ENCODE measurements at places on chromosomes 11 and 22.

DNA sequence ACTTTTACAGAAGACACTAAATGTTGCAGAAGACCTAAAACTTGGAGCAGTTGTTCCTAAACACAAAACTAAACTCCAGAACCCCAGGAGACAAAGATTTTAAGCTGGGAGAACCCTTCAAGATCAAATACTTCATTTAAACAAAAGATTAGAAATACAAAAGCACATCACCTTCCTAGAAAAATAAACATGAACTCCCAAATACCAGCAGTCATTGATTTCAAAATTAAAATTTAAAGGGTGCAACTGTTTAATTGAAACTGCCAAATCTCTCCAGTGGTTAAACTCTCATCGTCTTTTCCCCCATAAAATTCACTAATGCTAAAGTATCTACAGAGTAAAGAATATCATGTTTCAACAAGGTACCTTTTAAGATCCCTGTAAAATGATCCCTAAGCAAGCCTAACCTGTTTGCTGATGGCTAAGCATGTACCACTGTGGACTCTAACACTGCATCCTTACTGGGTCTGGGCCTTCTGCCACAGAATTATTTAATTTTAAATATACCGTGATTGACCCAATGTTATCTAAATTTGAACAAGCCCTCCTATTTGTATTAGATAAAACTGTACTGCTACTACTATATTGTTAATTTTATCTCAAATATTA, 53.7 kb upstream of the CCDC34 start:
- DNase-seq, result no peak

DNA sequence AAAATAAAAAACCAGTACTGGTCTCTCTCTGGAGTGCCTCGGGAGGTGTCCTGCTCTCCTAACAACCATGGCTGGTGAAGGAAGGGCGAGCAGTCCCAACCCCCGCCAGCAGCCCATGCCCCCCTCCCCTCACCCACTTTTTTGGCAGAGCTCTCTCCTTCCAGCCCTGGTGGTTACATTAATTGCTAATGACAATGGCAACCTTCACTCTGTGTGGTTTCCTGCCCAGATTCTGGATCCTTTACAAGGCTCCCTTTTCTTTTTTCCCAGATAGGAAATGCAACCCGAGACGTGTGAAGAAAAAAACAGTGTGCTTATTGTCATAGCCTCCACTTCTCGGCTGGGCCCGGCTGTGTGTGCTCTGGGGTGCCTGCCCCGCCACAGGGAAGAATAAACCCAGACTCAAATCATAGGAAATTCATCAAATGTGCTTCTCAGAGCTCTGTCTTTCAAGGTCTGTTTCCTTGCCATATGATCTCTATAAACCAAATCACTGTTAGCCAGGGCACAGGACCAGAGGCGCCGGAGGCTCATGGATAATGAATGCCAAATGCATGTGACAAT, 513.0 kb downstream of the SOX6 start:
- DNase-seq, result no peak

DNA sequence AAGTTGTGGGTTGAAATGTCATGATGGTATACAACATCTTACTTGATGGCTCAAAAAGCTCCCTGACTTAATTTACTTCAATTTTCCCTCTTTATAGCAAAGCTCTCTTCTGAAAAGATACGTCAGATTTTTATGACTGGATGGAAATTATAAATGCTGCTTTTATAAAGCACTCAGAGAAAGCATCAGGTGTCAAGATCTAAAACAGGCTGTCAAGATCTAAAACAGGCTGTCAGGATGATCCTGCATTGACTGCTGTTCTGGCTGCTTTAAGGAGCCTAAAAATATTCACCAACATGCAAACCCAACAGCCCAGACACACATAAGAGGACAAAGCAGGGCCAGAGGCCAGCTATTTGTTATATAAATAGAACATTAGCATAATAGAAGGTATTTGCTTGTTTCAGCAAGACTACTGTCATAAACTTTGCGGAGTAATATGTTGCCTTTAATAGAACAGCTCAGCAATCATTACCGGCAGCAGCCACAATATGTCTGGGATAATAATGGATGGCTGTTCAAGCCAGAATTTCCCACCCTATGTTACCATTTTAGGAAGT, 77.3 kb upstream of the ANO5 start:
- no peak for DNase-seq

DNA sequence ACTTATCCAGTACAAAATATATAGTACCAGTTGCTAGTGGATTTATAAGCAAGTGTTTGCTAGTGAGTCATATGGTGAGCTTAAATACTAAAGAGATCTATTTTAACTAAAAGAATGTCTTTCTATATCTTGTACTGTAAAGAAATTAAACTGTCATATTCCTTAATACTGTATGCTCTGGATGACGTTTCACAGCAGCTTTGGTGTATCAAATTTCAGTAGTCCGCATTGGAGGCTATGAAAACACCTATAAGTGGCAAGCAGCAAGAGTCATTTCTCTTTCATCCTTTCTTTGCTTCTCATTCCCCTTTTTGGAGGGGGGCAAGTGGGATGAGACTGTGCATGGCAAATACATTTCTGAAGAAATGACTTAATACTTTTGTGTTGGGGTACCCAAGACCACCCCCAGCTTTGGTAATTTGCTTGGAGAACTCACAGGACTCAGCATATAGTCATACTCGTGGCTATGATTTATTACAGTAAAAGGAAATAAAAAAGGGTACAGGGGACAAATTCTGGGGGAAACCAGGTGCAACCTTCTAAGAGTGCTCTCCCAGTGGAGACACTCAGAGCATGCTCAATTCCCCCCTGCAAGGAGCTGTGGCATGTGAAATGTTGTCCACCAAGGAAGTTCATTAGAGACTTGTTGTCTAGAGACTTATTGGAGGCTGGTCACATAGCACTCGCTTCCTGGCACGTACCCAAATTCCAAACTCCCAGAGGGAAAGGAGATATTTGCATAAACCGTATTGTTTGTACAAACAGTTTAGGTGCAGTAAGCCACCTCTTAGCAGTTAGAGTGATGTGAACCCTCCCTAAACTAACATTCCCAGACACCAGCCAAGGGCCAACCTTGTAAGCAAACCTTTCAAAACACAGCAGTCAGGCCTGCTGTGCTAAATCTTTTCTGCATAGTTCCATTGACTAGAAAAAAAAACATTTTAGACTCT, 210.8 kb downstream of the PGR start:
- DNase-seq, result no peak

GRCh38 chr11:59582006-59582405, 33.6 kb downstream of the OSBP start:
- no peak for DNase-seq

- no peak for DNase-seq
These were observed 24.5 kb upstream of the BLID start for GRCh38 chr11:122140500-122140899.

- DNase-seq, result no peak
These were observed 5.6 kb upstream of the TMA7B start for GRCh38 chr22:39954584-39955055.

- no peak for DNase-seq
These were observed 40.3 kb upstream of the TSKU start for GRCh38 chr11:76742902-76743301.
